Retina (tissue), 1 donor: ENCODE measurements at places on chromosomes 13 and 19.

DNA sequence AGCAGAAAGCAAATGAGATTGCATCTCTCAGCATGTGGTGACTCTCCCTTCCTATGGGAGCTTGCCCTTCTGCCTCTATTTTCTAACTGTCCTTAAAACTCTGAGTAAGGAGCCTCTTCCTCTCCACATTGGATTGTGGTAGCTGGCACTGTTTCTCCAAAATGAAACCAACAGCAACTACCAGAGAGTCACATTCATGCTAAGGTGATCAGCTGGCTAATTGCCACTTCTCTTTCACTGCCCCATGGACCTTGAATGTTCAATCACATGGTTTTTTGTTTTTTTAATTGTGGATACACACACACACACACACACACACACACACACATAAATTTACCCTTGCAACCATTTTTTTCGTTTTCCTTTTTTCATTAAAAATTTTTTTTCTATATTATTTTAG, 154.7 kb upstream of the TSC22D1 start:
- no peak for DNase-seq

- DNase-seq: no peak
Measured at GRCh38 chr13:69496981-69497380, 610.6 kb upstream of the ATXN8OS start.

- DNase-seq: peak; percentile 72
Measured at GRCh38 chr19:55179606-55180484, at the start of gene SYT5. SYT5 (minus strand) TSS chr19:55180289; CDS start chr19:55179041, 1,248 bp downstream.

DNA sequence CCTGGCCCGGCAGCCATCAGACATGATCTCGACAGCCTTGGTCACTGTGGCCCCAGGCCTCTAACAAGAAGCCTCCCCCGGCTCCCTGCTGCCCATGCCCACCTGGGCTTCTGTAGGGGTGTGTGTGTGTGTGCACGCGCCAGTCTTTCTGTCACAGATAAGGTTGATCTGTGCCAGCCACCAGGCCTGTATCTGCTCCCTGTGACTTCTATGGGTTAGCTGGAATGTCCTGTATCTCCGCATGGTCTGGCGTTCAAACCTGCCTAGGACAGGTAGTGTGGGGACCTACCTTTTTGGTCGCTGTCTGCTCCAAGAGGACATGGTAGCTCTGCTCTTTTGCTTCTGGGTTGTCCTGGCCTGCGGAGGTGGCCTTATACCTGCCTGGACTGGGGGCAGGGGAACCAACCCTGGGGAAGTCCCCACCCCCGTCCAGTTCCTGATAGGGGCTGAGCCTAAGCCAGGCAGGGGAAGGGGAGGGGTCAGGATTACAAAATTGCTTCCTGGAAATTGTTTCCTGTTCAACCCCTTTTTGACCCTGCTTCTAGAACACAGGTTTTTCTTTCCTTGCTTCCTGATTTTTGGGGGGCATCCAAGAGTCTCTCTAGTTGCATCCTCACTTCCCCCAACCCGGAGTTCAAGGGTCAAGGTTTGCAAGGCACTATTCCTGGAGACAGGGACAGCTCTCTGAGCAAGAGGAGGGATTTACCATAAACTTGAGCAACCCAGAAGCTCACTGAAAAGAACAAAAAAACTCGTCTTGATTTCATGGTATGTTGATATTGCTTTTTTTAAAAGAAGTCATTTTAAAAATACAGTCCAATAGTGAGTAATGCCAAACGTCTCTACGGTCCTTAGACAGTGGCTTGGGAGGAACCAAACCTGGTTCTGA, at the start of gene LRG1:
TSS of gene LRG1 (minus strand) at position 344 of the 889 bp plus-strand sequence. CDS start at position 321, 23 bp downstream.
- no peak for DNase-seq

DNA sequence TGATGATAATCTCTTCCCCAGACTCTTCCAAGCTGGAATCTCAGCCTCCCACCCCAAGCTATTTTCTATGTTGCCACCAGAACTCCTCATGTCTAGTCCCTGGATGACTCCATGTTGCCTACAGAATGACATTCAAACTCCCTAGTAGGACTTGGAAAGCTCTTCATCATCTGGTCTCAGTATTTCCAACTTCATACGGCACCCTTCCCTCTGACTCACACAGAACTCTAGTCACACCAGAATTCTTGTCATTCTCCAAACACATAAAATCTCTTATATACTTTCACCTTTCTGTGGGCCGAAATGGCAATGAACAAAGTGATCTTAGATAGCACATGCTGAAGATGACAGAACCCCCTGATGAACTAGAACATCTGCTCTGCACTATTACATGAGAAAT, 86.2 kb downstream of the CAB39L start:
- no peak for DNase-seq

DNA sequence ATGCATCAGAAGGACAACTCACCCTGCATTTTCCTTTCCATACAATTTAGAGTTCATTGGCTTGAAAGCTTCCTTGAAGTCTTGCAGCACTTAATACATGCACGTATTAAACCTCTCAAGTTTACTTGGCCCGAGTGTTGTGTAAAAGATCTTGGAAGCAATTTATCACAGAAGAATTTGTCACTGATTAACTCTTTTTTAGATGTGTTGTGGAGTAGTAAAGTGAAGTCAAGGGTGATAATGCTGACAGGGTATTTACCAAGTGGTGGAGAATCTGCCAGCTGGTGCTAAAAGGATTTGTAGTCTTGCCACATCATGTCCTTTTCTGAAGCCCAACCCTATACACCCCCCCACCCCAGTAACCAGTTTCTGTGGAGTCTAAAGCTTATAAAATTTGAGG, 421.0 kb upstream of the MIR17HG start:
- DNase-seq: no peak

DNA sequence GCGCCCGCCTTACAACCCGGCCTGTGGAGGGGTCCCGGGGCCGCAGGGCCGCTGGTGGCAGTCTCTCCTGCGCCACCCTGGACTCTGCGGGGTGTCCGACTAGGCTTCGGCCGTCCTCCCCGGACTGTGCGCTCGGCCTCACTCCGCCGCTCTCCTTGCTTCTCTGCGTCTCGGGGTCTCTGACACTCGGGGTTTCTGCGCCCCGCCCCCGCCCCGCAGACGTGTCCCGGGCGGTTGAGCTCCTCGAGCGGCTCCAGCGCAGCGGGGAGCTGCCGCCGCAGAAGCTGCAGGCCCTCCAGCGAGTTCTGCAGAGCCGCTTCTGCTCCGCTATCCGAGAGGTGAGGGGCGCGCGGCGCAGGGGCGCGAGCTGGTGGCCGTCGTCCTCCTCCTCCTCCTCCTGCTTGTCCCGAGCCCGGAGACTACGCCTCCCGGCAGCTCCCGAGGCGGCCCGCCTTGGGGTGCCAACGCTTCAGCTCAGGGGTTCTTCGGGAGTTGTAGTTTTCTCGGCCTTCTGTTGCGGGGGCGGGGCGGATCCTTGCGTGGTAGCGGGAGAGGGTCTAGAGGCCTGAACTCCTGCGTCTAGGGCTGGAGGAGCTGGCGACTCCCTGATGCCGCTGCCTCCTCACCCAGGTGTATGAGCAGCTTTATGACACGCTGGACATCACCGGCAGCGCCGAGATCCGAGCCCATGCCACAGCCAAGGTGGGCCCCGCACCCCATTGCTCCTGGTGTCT, 627 bp downstream of the LIN7B start:
- peak; percentile 89 for DNase-seq

DNA sequence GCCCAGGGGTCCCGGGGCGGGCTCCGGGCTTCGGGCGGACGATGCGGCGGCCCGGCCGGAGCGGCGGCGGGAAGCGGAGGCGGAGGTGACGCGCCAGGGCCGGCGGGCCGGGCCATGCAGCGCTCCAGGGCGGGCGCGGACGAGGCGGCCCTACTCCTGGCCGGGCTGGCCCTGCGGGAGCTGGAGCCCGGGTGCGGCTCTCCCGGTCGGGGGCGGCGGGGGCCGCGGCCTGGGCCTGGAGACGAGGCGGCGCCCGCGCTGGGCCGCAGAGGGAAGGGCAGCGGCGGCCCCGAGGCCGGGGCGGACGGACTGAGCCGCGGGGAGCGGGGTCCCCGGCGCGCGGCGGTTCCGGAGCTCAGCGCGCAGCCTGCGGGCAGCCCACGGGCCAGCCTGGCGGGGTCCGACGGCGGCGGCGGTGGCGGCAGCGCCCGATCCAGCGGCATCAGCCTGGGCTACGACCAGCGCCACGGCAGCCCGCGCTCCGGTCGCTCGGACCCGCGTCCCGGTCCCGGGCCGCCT, 362 bp downstream of the WTIP start:
- DNase-seq: no peak

DNA sequence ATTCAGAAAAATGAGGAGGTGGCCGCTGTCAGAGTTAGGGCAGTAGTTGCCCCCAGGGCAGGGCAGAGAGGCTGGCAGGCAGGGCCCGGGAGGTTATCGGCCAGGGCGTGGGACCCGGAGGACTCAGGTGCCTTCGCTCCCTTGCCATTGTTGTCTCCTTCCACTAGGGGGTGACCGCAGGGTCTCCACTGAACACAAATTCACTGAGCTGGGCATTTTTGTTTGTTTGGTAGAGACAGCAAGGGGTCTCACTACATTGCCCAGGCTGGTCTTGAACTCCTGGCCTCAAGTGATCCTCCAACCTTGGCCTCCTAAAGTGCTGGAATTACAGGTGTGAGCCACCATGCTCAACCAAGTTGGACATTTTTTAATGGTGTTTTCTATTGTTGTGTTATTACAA, 25.1 kb downstream of the CARS2 start:
- DNase-seq: no peak

DNA sequence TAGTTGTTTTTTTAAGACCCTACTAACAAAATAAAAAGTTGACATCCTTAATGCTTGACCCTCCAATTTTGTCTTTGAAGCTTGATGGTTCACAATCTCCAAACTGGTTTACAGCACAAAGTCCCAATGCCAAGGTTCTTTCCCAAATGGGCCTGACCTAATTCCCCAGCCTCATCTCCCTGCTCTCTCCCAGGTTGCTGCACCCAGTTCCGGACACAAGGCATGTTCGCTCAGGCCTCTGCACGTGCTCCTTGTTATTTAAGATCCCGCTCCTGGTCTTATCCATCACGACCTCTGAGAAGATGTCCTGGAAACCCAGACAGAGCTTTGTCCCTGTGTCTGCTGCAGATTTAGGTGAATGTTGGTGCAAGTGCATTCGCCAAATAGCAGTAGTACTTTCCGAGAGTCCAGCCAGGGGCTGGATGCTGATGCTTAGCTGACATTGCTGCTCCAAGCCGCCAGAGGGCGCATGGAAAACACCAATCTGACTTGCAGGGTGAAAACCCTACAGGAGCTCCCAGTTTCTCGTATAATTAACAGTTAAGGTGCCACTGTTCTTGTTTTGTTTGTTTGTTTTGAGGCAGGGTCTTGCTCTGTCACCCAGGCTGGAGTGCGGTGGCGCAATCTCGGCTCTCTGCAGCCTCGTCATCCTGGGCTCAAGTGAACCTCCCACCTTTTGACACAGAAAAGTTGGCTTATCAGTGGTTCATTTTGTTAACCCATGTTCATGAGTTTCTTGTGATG, 18.5 kb downstream of the LYPD3 start:
- peak; percentile 77 for DNase-seq

DNA sequence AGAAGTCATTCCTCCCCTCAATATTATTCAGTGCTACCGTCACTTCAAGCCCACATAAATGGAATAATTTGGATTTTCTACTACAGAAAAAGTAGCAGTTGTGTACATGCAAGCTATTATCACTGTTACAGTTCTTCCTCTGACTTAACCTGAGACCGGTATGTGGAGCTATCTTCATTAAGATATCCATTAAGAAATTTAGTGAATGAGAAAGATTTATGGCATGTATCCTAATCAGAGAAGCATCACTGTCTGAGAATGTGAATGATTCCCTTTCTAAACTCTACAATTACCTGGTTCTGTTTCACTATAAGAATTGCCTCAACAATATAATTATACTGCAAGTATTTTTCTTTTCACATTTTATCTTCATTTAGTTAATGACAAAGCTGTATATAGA, 278.7 kb downstream of the KLF5 start:
- no peak for DNase-seq

GRCh38 chr19:32830231-32831014, 39.1 kb downstream of the SLC7A9 start:
- no peak for DNase-seq

DNA sequence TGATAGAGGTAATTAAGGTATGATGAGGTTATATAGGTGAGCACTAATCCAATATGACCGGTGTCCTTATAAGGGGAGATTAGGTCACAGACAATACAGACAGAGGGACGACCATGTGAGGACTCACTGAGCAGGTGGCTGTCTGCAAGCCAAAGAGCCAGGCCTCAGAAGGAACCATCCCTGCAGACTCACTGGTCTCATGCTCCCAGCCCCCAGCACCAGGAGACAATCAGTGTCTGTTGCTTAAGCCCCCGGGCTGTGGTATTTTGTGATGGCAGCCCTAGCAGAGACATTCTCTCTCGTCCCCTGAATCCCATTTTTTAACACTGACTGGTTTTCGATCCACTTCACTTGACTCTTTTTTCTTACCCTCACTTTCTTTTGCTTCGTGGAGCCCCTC, 51.9 kb upstream of the PABPC3 start:
- no peak for DNase-seq

GRCh38 chr13:112967686-112968379, 1.2 kb upstream of the MCF2L start:
- DNase-seq: peak; percentile 40

DNA sequence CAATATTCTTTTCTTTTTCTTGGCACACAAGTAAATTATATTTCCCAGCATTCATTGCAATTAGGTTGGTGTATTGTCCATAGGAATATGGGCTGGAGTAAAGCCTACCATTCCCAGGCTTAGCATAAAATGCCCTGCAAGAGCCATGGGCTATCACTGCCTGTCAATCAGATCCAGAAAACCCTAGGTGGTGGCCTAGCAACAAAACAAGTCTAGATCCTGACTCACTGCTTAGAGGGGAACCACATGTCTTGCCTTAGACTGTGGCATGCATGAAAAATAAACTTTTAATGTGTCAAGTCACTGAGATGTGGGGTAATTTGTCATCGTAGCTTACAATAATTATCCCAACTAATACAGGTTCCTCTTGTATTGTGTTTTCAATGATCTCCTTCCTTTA, 16.2 kb downstream of the SOX21 start:
- no peak for DNase-seq

- DNase-seq: no peak
Measured at GRCh38 chr13:103007427-103007762, 58.8 kb downstream of the SLC10A2 start.

DNA sequence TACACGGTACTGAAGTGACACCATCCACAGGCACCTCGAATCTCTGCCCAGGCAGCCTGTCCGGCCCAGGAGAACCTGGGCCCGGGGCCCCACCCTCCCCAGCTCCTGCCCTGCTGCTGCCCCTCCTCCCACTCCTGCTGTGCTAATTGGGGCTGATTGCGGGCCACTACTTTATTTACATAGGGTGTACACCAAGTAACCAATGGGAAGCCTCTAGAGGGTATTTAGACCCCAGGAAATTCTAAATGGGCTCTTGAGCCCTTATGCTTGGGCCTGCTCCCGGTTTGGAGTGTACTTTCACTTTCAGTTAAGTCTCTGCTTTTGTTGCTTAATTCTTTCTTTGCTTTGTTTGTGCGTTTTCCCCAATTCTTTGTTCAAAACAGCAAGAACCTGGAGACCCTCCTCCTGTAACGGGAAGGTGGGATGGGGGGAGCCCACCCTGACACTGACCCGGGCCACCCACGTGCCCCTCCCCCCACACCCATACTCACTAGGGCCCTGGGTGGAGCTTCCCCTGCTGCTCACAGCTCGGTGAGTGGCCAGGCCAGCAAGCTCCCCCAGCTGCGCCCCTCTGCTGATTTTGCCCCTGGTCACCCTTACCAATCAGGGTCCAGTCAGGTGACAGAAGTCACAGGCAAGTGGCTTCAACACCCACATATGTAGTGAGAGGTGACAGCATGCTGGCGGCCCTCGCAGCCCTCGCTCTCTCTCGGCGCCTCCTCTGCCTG, 9.4 kb downstream of the SCGB2B2 start:
- no peak for DNase-seq

- no peak for DNase-seq
Measured at GRCh38 chr19:53007606-53008005, 6.1 kb upstream of the ERVV-1 start.

GRCh38 chr13:73596382-73596781, 537.6 kb downstream of the KLF5 start:
- no peak for DNase-seq
